Heart left ventricle (tissue), 16 donors: ENCODE measurements at places on chromosomes 3 and 15.

DNA sequence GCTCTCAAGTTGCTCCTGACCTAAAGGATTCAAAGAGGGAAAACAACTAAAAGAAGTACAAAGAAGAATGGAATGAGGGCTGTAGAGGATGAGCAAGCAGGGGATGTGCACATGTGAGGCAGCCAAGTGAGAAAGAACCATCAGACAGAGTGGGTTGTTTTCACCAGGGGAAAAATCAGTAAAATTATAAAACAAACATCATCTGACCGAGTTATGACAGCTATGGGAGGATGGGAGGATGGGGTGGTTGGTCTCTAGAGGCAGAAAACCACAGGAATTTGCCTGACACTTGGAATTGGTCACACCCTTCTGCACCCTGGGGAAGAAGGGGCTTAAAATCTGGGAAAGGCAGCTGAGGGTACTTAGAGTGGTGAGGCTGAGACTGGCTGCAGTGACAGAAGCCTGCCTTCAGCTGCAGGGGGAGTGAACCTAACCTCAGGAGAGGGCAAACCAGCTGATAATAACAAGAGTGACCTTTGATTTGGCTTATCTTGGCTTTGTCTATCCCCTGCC, 10.1 kb downstream of the ARHGAP31 start:
- DNase-seq, result no peak

GRCh38 chr15:57517030-57517671, 74.6 kb upstream of the MYZAP start:
- no peak for DNase-seq

DNA sequence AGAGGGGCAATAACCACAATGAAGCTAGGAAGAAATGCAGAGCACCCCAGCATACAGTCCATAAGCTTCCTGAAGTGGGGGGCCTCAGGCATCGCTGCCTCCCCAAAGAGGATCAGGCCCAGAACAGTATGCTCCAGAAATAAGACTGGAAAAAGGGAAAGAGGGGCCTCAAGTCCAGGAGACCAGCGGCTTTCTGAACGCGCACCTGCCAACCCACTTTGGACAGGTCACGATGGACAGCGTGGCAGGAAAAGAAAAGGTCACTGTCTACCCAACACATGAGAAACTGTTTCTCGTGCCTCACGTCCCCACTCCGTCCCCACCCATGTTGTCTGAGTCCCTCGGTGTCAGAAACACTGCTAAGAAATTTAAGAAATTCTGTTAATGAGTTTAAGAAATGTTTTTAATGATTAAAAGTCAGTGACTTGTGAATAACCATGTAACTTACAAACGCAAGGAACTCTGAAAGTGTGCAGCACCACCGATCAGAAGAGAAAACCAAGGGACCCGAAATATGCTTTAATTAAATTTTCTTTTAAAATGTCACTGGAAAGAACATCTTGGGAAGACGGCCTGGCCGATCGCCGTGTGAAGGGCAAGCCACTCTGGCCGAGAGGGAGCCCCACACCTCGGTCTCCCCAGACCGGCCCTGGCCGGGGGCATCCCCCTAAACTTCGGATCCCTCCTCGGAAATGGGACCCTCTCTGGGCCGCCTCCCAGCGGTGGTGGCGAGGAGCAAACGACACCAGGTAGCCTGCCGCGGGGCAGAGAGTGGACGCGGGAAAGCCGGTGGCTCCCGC, 1.7 kb upstream of the PPARG start:
- peak; percentile 48 for DNase-seq

DNA sequence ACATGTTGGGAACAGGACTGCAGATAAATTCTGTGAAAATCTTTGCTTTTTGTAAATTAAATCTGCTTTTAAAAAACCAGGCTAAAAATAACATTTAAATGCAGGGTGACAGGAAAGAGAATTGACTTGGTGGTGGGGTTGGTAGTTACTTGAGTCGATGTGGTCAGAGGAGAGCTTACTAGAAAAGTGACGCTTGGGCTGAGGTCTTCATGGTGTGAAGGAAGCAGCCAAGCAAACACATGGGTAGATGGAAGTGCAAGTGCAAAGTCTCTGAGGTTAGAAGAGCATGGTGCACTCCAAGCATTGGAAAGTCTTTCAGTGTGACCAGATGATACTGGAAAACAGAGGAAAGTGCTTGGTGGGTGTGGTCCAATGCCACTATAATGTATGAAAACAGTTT, 86.4 kb upstream of the THBS1 start:
- no peak for DNase-seq

DNA sequence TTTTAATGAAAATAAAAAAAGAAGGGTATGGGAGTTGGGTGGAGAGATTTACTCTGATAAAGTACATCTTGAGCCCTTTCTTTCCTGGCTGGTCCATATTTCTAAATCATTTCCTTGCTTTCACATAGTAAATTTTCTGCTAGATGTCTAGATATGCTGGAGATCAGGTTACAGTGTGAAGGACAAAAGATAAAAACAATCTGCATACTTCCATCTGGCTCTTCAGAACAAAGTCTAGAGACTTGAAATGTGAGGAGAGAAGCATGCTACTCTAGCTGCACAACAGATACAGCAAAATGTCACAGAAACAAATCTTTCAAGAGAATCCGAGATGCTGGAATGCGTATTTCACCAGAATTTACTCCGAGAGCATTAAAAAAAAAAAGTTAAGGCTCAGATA, 42.2 kb downstream of the FOXP1 start:
- DNase-seq, result no peak

- no peak for DNase-seq
Measured at GRCh38 chr3:176961916-176962315, 235.4 kb downstream of the TBL1XR1 start.

DNA sequence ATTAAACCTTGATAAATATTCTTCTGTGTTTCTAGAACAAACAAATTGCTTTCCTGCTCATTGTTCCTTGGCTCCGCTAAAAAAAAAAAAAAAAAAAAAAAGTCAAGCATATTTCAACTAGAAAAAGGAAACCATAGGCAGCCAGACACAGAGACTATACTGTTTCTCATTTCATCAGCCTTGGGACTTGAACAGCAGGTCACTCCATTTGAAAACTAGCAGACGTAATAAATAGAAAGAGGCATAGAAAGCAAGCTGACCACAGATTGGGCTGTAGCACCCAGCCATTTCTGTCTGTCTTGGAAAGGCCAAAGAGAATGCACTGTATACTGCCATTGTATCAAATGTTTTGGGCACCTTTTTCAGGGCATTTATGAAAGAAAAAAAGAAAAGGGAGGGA, 697.1 kb downstream of the NLGN1 start:
- DNase-seq, result no peak

- DNase-seq, result no peak
Measured at GRCh38 chr3:29889215-29889614, 608.3 kb downstream of the RBMS3 start.

GRCh38 chr3:11826628-11827265, 19.9 kb downstream of the TAMM41 start:
- DNase-seq, result no peak

DNA sequence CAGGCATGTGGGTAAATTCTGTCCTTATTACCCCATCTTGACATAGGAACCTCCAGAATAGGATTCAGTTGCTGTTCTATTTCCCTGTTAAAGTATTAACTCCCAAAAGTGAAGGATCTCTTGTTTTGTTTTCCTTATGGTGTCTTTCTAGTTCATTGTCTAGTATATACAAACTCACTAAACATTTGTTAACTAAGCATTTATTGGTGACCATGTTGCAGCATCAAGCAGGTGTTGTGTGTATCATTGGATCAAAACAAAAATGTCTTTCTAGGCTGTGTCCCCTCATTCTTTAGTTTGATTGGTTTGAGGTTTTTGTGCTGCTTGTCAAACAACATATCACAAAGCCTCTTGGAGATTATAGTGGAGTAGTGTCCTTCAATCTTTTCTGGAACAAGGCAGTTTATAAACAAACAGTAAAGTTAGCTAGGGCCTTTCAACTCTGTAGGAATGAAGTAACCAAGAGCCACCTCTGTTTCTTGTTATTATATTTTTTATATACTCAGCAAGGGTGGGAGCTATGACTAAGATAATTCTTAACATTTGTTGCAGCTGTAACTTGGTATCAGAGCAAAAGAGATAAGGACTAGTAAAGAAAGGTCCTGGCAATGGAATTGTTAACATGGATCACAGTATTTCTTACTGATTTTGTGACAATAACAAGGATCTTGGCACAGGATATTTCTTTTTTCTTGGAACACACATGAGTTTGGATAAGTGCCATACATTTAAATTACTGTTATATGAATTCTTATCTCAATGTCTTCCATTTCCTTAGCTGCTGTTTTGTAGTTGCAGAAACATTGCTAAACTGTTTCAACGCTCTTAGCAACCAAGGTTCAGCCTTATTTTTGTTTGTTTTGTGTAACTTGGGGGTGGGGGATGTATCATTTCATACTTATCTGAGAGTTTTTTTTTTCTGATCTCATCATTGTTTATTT, 49.3 kb downstream of the TMOD3 start:
- DNase-seq, result no peak

DNA sequence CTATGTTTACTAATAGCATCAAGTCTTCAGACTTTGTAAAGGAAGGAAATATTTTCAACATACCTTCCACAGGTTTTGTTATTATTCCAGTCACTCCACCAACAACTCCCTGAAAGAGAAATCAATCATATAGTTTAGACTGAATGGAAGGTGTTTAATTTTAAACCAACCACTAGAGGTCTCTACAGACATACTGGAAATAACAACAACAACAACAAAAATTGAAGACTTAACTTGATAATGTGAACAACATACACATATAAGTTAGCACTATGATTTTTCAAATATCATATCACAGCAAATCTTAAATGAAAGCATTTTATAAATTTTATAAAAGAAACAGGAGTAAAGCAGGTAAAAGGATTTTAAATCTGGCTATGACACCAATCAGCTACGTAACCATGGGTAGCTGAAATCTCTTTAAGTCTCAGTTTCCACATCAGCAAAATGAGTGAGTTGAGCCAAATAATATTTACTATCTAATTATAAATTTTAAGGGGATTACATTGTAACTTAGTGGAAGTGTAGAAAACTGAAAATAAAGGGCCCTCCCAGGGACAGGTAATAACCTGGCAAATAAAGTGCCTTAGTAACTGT, 188.2 kb downstream of the VPS13C start:
- DNase-seq, result no peak

DNA sequence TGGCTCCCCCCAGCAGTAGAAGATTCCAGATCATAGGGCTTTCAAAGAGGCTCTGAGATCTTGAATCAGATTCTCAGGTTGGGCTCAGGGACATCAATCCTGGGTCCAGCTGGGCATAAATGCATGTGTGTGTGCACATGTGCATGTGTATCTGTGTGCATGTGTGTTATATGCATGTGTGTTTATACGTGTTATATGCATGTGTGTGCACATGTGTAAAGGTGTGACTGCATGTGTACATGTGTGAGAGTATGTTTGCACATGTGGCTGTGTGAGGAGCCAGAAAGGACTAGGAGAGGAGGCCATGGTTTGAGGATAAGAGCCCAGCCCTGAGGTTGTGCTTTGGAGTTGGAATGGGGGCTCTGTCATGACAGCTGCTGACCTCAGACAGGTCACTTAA, 1.8 kb upstream of the MAPKAPK3 start:
- DNase-seq, result no peak

GRCh38 chr3:78048698-78049097, 1008.8 kb downstream of the ROBO2 start:
- no peak for DNase-seq

- DNase-seq, result no peak
Measured at GRCh38 chr3:177538048-177538749, 340.9 kb upstream of the TBL1XR1 start.

DNA sequence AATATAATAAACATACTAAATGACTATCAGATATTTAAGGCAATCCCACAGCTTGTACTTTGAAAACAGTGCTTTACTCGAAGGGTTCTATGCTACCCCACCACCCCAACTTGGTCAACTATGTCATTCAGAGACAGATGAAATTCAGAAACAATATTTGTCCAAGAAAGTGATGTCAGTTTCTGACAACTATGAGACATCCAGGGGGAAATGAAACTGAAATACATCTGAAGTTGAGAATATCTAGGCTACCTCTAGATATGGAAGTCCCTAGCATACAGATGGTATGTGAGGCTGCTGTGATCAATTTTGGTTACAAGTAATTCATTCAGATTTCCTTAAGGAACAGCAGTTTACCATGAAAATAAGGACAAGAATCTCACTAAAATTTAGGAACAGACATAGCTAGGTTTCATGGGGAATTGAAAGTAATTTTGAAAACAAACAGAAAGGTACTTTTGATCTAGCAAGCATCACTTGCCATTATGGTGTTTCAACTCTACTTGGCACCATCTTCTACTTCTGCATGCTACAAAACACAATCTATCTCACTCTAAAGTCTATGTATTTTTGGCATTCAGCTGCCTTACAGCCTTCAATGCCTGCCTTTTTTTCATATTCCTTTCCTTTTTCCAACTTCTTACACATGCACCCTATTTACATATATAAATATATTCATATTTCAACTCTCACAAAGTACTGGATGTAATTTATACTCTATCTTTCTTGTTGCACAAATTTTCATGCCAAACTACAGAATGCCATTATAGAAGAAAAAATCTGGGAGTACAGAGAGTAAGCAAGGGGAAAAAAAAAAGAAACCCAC, 21.7 kb downstream of the ATG3 start:
- DNase-seq, result no peak

DNA sequence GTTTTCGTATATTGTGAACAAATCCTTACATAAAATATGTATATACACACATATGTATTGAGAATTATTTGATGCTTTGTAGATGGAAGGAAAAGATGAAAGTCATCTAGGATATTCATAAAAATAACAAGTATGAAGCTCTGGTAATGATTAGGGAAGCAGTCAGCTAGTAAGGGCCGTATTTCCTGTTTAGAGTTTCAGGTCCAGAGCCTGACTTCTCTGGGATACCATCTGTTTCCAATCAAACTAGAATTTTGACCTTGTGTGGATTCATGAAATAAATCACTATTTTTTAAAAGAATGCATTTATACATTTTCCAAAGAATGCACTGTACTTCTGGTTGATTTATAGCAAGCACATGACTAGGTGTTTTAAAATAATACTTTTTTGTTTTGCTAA, 156.1 kb upstream of the CGNL1 start:
- no peak for DNase-seq

DNA sequence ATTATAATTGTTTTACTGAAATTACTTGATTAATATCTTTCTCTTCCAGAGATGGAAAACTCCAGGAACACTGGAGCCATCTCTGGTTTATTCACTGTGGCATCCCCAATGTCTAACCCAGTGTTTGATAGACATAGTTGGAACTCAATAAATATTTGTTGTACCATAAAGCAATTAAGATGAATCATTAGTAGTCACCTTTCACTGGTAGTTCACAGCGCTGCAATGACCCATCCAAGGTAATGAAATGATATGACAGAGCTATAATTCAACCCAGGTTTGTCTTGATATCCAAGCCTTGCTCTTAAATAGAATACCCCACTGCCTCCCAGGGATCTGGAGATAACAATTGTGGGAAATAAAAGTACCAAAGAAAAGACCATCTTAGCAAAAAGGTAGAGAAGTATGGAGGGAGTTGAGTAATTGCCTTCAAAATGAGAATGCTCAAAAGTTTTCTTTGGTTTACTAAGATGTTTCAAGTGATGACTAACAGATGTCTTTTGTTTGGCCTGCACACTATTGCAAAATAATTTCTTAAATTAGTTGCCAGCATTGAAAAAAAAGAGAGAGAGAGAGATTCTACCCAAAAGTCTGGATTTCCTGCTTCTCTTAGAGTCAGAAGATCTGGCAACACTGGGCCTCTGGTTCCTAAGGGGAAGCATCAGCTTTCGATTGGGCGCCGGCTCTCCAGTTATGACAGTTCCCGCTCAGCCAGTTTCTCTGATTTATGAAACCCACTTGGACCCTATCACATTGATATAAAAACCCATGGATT, 348.5 kb downstream of the ERC2 start:
- peak; percentile 56 for DNase-seq
